Left renal pelvis (tissue), 4 donors: ENCODE measurements at places on chromosomes 12 and 14.

GRCh38 chr12:13941258-13942249, 39.8 kb downstream of the GRIN2B start:
- peak; percentile 52 for DNase-seq

- DNase-seq = no peak
Observed at GRCh38 chr12:116749884-116750283, 11.8 kb downstream of the RNFT2 start.

DNA sequence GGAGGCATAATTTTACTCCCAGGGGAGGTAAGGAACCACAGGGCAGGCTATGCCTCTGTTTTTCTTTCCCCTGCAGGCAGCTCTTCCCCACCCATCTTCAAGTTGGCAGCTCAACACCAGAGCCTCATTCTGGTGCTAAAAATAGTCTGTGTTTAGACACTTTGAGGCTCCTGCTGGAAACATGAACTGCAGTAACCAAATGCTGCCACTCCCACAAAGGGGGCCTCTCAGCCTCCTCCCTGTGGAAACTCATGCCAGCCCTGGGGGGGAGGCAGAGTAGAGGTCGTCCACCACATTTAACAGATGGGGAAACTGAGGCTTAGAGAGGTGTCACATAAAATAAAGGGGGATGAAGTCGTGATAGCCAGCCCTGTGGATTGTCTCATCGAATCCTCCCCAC, 61.4 kb downstream of the WSCD2 start:
- no peak for DNase-seq

GRCh38 chr14:58643366-58643765, 5.6 kb downstream of the DACT1 start:
- no peak for DNase-seq

DNA sequence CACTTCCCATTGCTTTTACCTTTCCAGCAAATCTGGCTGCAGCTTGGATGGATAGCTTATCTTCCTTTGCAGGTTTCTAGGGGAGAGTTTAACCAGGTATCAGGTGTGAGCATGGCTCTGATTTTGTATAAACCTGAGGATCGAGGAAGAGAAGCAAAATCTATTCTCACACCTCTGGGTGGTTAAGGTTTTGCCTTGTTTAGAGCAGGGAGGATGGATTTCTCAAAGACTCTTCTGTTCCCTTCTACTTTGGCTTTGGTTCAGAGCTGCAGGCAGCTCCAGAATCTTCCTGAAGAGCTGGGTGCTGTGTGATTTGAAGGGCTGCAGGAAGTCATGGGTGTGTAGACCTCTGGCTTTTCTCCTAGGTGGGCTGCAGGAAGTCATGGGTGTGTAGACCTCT, 1.7 kb downstream of the JDP2 start:
- no peak for DNase-seq

GRCh38 chr12:5391653-5392052, 40.3 kb upstream of the NTF3 start:
- no peak for DNase-seq

DNA sequence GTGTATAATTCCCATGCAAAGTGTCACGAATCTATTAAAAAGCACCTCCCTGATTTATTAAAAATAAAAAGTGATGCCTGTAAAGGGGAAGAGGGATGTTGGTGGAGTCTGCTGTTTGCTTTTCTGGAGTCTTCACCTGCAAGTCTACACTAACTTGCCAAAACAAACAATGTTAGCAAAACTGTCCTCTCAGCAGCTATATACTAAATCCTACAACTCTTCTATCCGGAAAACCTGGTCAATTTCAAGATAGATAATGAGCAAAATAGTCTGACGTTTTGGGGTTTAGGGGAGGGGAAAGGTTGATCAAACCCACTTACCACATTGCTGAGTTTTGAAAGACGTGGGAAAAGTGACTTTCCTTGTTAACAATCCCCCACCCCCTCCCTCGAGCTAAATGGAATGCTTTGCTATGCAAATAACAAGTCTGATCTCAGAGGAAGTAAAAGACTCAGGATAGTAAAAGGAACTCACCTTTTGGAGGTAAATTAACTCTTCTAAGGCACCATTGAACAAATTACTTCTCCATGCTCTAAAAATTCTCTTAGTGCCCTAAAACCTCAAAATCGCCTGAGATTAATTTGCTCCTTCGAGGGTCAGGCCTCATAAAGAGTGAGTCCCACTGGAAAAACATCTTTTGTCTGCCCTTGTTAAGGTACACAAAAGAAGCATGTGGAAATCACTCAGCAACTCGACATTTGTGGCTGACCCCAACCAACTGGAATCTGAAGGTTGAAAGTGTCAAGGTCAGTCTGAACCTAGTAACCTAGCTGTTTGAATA, 13.5 kb downstream of the BMP4 start:
- DNase-seq = no peak
